ENCODE measurements at places on chromosomes 16 and 17.

GRCh38 chr16:84570739-84571403 is 47.0 kb downstream of the COTL1 start:
- no peak for DNase-seq

GRCh38 chr17:15261258-15261801 is 3.8 kb downstream of the PMP22 start:
- DNase-seq = no peak

DNA sequence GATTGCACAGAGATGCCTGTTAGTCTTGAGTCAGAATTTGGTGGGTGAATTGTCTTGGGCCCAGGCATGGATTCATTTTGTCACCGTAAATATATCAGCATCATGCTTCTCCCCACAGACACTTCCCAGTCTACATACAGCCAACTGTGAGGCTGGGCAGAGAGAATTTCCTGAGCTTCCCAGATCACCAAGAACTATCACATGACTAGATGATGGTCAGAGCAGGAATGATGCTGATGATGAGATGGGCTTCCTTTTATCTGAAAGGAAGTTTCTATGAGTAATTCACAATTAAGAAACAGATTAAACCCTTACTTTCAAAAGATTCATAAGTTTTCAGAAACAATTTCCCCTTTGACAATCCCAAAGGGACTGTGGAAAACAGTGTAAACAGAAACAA is 323 bp upstream of the KRTAP9-9 start:
- no peak for DNase-seq

- no peak for DNase-seq
Measured at GRCh38 chr17:78634154-78634553, 57.0 kb upstream of the DNAH17 start.

DNA sequence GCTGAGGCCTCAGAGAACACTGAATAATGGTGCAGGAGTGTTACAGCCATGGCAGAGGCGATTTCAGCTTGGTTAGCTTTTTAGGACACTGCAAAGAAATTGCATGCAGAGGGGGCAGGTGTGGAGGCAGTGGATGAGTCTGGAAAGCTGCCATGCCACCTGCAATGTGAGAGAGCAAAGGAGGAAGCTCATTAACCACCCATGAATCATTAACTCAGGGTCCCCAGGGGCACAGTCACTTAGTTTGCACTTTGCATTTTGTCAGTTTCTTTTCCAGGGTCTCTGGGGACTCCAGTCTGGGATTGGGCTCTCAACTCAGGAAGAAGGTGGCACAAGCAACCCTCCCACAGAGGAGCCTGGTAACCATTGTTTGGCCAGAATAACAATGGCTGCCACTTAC is 132.9 kb downstream of the USP31 start:
- DNase-seq = no peak

DNA sequence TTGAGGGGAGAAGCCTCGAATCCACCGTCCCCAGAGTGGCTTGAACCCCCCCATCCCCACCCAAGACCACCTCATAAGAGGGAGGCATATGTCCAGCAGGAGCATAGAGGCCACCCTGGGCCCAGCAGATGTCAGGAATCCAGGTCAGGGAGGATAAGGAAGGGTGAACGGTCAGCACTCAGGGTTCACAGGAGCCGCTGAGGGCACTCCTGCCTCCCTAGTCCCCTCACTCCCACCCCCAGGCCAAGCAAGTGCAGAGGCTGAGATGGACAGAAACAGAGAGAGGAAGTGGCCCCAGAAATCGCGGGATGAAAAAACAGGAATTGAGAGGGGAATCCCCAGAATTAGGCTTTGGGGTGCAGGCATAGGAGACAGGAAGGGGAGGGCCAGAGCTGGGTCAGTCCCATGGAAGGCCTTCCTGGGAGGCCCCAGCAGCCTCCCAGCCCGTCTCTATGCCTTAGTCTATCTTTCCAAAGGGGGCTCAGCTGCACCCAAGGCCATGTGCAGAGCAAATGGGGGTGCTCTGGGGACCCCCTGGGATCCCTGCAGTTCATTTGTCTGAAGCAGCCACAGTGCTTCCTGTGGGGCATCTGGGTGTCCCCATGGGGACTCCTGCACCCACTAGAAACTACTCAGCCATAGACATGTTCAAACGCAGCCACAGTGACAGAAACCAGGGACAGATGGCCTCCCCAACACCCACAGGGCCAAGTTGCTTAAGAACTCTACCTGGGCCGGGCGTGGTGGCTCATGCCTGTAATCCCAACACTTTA is 1.7 kb downstream of the CMTM3 start:
- no peak for DNase-seq

- DNase-seq = no peak
Measured at GRCh38 chr17:1730326-1731193, 6.1 kb downstream of the WDR81 start.

DNA sequence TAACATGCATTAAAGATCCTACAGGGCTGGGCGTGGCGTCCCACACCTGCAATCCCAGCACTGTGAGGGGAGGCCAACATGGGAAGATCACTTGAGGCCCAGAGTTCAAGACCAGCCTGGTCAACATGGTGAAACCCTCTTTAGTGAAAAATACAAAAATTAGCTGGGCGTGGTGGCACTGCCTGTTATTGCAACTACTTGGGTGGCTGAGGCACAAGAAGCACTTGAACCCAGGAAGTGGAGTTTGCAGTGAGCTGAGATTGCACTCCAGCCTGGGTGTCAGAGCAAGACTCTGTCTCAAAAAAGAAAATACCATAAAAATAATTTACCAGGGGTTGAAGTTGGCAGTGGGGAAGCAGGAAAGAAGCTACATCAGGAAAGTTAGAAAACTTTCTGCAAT is 12.9 kb downstream of the TXNDC11 start:
- no peak for DNase-seq

- DNase-seq = no peak
Measured at GRCh38 chr17:67431249-67432015, 54.4 kb downstream of the PITPNC1 start.

DNA sequence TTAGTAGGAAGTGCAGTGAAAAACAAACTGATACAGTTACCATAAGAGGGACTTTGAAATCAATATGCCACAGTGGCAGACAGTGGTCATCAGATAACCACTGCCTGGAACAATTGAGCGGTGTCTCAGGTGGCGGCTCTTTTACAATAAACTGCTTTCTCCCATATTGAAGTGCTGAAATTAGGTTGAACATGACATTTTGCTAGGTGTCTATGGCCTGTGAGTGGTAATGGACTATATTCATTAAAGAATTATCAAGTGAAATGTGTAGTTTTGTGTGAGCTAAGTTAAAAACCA is 214.7 kb downstream of the RPTOR start:
- DNase-seq = no peak

- no peak for DNase-seq
Measured at GRCh38 chr16:20938426-20938825, 37.9 kb downstream of the LYRM1 start.

GRCh38 chr17:71959154-71959553 is 161.7 kb upstream of the SOX9 start:
- no peak for DNase-seq

DNA sequence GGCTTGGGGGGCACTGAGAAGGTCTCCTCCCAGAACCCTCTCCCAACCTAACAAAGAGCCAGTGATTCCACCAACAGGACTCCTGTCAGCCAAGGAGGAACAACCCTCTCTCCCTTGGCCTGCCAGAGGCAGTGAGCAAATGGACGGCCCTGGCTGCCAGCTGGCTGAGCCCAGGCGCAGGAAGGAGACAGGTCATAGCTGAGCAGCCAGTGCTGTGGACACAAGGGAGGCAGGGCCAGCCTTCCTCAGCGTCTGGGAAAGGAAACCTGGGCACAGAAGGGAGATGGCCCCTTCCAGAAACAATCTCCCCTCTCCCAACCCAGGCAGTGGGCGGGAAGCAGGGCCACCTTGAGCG is 2.1 kb downstream of the MPO start:
- DNase-seq = no peak

DNA sequence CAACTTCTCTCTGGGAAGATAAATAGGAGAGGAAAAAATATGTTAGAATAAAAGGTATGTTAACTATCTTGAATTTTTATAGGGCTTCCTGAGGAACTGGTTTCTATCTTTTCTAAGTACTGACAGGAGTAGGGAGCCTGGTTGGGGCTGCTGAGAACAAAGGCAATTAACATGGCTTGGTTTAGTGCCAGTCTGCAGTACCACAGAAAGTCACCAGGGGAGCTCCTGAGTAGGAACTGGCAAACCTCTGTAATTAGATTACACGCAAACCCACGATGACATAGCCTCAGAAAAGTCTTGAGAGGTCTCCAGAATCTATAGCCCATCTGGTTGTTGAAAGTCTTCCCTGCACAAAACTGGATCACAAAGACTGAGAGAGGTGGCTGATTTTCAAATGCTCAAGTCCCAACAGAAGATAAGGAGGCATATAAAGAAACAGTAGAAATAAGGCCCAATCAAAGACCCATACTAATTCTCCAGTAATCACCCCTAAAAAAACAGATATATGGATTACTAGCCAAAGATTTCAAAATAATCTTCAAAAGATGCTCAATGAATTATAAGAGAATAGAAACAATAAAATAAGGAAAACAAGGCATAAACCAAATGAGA is 11.7 kb upstream of the CNTNAP4 start:
- no peak for DNase-seq

- DNase-seq = no peak
Measured at GRCh38 chr16:66334853-66335574, 31.5 kb upstream of the CDH5 start.

DNA sequence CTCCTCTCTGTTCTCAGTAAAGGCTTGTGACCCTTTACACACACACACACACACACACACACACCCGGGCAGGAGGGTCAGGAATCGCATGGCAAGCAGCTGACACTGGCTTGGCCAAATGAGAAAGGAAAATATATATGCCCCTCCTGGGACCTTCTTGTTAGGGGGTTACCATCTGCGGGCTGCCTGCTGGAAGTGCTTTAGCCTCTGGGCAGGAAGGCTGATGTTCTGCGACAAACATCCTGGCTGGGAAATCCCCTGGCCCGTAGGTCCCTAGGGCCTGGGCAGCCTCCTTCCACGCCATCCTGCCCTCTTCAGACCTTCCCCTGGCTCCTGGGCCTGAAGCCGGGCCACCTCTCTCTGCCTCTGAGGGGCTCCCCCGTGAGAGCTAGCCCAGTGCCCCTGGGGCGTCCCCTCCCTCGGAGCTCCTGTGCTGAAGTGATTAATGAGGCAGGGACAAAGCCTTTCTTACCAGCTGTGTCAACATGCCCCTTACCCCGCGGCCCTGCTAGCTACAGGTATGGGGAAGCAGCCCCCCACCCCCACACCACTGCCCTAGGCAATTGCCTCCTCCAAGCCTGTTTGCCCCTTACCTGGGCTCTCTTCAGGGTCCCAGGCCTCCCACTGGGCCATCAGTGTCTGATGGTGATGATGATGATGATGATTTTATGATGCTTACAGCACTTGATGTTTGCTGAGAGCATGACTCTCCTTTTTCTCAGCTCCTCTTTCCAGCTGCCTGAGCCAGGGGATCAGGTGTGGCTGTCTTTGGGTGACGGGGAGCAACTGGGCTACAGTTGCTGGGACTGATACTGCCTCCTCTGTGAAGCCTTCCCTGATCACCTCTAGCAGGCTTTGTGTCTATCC is 32.8 kb upstream of the ETV4 start:
- DNase-seq = no peak

All from stimulated activated CD4-positive, alpha-beta T cell treated with anti-CD3 and anti-CD28 coated beads, Interleukin-2, amount 100 ng/mL, for 4 hours (primary cell).